ENCODE measurements at places on chromosomes 7 and 10.

GRCh38 chr10:133335246-133336117 lies 1.2 kb downstream of the CALY start:
- DNase-seq, result peak; percentile 84

DNA sequence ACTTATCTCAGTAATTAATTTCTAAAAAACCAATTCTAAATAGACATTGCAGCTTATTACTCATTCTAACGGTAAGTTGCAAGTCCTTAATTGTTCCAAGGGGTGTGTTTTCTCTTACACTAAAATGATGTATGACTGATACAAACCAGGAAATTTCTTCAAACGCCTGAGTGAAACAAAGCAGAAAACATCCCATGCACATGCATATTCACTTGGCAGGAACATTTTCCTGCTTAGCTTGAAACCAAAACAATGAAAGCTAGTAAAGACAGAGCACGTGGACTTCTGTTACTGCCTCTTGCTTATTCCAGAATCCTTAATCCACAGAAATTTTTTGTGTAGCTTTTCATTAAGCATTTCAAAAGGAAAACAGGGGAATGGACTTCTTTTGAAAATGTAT lies 187.7 kb downstream of the MTERF1 start:
- DNase-seq, result no peak

DNA sequence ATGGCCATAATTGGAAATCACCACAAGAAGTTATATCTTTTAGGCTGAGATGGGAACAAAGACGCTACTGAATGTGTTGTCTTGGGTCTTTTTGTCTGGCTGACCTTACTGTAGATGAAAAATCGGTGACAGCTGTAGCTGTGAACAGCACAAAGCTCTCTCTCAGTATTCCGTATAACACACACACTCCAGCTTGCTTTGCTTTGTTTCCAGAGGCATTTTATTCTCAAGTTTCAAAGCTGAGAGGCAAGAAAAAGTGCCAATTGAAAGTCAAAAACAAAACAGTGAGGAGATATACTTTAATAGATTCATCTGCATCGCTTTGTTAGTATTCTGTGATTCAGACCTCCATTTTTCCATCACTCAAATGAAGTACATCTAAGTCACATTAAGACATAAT lies 39.6 kb upstream of the CABCOCO1 start:
- DNase-seq, result no peak

- no peak for DNase-seq
These were observed 17.2 kb downstream of the STAMBPL1 start for GRCh38 chr10:88896994-88897853.

DNA sequence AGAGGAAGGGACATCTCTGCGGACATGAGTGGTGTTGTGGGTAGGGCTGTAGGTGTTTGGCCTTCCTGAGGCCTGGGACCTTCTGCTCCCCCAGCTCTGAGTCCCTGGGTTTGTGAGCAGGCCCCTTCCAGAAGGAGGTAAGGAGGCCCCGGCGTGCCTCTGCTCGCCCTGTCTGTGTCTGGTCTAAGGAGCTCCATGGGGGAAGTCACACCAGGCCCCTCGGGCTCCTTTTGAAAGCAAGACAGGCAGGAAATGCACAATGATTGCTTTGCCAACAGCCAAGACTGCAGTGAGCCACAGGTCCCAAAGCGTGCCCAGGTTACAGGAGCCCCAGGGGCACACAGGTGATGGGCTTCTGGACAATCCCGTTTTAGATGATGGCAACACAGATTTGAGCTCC lies 89.5 kb downstream of the FAM53B start:
- DNase-seq, result no peak

- no peak for DNase-seq
These were observed 67.8 kb downstream of the EBF3 start for GRCh38 chr10:129896136-129896859.

- no peak for DNase-seq
These were observed 43.6 kb upstream of the GATAD1 start for GRCh38 chr7:92403760-92404074.

DNA sequence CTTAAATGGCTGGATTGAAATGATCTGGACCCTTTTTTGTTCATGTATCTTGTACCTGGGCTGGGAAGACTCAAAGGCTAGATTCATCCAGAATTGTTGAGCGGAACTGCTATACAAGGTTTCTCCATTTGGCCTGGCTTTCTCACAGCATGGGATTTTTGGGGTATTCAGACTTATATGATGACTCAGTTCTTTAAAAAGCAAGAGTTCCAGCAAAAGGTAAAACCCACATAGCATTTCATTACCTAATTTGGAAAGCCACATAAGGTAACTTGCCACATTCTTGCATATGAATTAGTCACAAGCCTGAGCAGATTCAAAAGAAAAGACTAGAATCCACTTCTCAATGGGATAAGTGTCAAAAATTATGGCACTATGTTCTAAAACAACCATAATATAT lies 137.4 kb downstream of the HGF start:
- DNase-seq, result no peak

GRCh38 chr7:152395112-152395511 lies 40.7 kb downstream of the KMT2C start:
- no peak for DNase-seq

Measured in hematopoietic multipotent progenitor cell (in vitro differentiated cells).